ENCODE measurements at places on chromosomes 5 and 9.

GRCh38 chr5:123178683-123179082 lies 89.6 kb downstream of the PRDM6 start:
- no peak for DNase-seq

- DNase-seq = no peak
Measured at GRCh38 chr5:173625673-173626504, 9.4 kb upstream of the BOD1 start.

DNA sequence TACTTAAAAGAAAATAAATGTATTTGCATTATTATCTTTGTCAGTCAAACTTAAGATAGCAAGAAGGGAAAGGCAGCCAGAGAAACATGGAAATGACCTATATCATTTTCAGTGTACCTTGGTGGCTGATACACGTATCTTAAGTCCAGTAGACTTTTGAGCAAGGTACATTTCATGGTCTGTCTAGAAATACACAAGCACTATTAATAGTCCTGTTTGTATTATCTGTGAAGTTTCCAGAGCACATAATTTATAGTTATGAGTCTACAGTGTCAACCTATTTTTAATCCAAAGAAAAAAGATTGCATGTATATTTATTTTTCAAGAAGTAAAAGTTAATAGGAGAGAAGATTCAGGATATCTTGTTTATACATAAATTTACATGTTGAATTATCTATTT lies 95.7 kb downstream of the IZUMO3 start:
- DNase-seq = no peak

GRCh38 chr9:127634021-127634420 lies 21.9 kb downstream of the STXBP1 start:
- DNase-seq = no peak

DNA sequence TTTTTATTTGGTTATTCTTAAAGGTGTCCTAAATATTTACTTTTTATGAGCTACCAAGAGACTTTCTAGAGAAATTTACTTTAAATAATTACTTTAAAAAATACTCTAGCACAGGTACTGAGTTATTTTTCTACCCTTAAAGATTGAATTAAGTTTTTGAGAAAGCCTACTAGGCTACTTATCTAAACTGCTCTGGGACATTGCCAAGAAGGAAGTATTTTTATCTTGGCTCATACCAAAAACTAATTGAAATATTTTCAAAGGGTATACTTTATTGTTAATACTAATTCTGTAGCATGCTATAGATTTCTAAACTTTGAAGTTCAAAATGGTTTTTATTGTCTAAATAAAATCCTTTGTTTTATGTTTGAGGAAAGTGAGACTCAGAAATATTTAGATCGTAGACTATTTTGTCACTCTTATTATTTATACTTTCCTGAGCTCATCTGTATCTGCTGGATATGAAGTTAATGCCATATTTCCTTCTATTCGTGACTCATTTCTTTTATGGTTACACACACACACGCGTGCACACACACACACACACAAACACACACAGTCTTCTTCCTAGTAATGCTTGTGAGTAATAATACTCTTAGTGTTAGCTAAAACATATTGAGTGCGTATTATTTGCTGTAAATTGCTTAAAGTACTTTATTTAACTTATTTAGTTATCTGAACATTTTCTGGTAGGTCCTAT lies 89.5 kb downstream of the MAN2A1 start:
- no peak for DNase-seq

- DNase-seq = no peak
Measured at GRCh38 chr9:90064248-90064647, 459.4 kb downstream of the GADD45G start.

DNA sequence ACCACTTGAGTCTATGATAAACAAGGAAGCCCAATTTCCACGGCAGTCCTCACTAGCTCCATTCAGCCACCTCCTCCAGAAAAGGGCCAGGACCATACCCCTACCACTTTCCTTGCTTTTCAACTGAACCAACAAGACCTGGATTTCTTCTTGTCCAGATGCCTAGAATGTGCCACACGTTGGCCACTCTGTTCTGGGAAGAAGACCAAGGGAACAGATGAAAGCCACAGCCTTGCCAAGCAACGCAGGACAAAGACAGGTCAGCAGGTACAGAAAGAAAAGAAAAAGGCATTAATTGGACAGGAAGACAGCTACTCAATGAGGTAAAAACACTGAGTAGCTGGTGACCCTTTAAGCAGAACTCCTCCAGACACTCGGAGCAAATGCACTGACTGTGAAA lies 2.2 kb downstream of the CCNJL start:
- no peak for DNase-seq

DNA sequence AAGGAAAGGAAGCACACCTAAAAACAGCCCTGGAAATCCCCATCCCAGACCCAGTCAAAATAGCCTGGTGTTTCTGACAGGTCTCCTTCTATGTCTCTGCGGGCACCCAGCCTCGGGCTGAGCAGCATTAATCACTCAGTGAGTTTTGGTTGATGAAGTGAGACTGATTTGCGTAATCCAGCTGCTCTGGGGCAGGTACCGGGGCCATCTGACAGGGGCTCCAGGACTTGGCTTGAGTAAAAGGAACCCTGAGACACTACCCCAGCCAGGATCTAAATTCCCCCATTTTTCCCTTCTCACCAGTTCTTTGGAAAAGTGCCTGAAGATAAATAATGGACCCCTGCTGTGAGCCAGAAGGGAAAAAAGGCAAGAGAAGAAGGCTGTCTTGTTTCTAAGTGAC lies 596 bp downstream of the SLC28A3 start:
- DNase-seq = no peak

DNA sequence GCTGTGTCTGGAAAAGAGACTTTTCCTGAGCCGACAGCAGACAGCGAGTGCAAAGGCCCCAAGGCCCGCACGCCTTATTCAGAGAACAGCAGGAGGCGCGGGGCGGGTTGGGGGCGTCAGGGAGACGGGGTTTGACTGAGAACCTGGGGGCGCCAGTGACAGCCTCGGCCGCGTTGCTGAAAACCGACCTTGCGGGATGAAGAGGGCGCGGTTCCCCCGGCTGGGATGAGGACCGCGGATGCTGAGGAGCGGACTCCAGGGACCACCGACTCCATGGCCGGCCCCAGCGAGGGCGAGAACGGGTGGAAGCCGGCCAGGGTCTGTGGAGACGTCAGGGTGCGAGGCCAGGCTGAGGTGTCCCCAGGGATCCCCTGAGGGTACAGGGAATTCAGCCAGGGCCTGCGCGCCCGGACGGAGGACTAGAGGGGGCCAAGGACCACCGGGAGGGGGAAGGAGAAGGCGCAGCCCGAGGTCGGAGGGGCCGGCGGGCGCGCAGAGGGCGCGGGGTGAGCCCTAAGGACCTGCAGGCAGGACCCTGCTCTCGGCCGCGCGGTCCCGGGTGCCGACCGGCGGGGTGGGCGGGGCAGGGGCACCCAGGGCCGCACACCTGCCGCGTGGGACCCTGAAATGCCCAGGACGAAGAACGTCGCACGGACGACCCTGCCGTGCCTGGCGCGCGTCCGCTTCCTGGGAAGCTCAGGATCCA lies 837 bp upstream of the AHRR start:
- no peak for DNase-seq

DNA sequence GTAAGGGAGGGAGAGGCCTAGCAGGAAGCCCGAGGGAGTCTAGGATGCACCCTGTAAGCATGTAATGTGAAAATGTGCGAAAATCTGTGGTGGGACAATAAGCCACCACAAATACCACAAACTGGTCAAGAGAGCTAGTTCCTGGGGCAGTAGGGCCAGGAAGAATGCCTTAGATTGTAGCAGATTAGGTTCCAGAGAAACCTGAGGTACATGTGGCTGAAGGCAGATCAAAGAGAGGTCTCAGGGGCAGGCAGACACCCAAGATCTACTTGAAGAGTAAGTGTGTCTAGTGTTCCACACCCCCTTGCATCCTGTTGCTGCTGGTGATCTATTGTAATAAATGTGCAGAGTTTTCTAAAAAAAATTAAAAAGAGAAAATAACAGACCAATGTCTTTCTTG lies 1677.3 kb upstream of the CDH6 start:
- no peak for DNase-seq

- no peak for DNase-seq
Measured at GRCh38 chr5:92206681-92207080, 823.6 kb upstream of the ARRDC3 start.

Data from anterior cingulate cortex (tissue), 58 donors.